Activated T-cell treated with anti-CD3 and anti-CD28 coated beads for 48 hours (primary cell): ENCODE measurements at places on chromosomes 11 and 22.

GRCh38 chr11:128236506-128237498, 350.6 kb downstream of the ETS1 start:
- no peak for DNase-seq

- no peak for DNase-seq
These were observed 61.4 kb upstream of the KIRREL3 start for GRCh38 chr11:127061947-127062346.

DNA sequence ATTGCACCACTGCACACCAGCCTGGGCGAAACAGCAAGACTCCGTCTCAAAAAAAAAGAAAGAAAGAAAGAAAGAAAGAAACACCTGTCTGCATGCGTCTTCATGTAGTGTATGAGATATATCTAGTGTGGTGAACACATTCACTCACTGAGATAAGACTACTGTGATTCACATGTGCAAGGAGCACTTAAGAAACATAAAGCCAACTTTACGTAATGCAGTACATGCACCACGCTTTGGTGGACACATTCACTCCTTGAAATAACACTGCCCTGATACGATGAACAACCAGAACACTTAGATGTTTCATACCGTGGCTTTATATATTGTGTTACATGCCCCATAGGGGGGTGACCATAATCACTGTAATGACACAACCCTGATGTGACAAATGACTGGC, 96.0 kb downstream of the MICAL3 start:
- DNase-seq = no peak

DNA sequence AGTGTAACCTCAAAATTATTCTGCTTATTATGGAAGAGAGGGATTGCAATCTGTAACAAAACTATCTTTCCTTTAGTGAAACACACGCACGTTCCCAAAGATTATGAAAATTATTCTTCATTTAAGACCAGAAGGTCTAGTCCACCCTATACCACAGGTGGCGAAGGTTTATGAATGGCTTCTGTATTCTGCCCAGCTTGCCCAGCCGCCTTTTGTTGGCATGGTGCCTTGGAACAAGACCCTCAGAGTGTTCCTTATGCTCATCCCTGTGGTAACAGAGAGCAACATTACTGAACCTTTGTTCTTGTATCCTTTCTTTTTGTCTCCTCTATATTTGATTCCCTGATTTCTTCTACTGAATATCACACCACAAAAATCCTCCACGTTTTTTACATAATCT, 116.4 kb downstream of the FAR1 start:
- DNase-seq = no peak

DNA sequence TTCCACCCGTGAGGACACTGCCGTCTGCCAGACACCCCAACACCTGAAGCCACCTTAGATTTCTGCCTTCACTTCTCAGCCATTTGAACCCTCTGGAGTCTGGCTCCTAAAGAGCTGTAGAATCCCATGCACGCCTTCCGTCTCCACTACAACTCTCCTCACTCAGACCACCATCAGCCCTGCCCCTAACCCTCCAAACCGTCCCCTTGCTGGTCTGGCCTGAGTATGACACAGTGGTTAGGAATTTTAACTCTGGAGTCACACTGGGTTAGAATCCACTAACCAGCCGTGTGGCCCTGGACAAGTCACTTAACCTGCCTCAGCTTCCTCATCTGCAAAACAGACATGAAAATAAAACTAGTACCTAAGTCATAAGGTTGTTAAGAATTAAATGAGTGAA, 3.0 kb downstream of the CNIH2 start:
- DNase-seq = no peak

DNA sequence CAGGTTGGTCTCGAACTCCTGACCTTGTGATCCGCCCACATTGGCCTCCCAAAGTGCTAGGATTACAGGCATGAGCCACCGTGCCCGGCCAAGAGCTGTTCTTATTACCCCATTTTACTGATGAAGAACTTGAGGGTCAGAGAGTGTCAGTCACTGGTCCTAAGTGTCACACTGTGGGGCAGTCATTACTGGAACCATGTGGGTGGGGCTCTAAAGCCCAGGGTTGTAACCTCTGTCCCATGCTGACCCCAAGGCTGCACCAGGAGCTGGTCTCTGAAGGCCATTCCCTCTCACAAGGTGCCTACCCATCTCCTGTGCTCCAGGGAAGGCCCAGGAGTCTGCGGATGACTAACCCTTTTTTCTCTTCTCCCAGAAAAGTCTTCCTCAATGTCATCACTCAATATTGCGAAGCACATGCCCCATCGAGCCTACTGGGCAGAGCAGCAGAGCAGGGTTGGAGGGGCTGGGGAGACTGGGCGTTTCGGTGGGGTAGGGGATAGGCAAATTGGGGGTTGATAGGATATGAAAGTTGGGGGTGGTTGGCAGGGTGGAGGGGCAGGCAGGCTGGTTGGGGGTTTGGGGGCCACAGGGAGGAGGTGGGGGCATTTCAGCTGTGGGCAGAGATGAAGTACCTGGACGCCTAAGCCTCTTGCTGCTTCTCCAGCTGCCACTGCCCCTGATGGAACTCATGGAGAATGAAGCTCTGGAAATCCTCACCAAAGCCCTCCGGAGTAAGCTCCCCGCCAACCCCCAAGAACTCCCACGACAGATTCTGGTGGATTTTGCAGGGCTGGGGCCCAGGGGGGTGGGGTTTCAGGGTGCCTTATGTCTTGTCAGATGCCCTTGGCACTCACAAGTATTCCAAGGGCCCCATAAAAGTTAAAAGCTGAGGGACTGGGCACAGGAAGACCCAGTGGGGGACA, 2.0 kb upstream of the ESRRA start:
- no peak for DNase-seq

DNA sequence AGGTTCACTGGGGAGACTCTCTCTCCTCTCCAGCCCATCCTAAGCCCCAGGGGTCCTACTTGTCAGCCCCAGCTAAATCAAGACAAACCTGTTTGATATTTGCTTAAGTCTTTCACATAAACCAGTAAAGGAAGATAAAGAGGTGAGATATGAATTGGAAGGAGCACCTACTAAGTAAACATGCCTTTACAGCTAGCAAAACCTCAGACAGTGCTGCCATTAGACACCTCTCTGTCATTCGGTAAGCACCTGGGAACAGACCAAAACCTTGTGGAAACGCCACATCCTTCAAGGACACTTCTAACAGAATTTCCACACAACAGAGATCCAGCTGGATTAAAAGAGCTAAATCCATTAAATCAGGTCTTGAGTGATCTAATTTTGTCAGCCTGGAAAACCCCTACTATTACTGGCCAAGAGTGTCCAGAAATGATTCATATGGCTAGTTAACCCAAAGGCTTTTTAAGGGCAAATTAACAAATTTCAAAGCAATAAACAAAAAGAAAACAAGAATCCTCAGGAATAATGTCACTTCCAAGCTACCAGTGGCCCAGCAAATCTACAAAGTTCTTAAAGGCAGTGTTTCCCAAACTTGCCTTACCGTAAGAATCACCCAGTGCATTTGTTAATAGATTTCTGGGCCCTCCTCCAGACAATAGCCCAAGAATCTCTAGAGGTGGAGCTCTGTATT, 2.4 kb downstream of the VPS37C start:
- DNase-seq = no peak

- DNase-seq = no peak
These were observed 60.1 kb downstream of the ARFGAP3 start for GRCh38 chr22:42797011-42797410.

- no peak for DNase-seq
These were observed 63.7 kb downstream of the PRDM11 start for GRCh38 chr11:45209891-45210699.
